ENCODE measurements at places on chromosomes 6 and 20. TPM values are rescaled to one million over a fixed set of nuclear protein-coding genes. Genes with fewer than 3 reads are reported as not detected.

GRCh38 chr6:79307321-79308036 is 73.0 kb upstream of the HMGN3 start:
- H3K27me3 ChIP-seq: no peaks in the 10 kb centered on the region
- H3K4me3 ChIP-seq: no peak overlapping the region
- H3K4me1 ChIP-seq: no peaks in the 10 kb centered on the region
- H3K27ac ChIP-seq: no peak overlapping the region
- DNase-seq: no peak
- H3K36me3 ChIP-seq: no peaks in the 10 kb centered on the region

- no peaks in the 10 kb centered on the region for H3K4me1 ChIP-seq
- no peak for DNase-seq
- H3K36me3 ChIP-seq: no peaks in the 10 kb centered on the region
- H3K27me3 ChIP-seq: no peaks in the 10 kb centered on the region
- H3K27ac ChIP-seq: no peak overlapping the region
- no peak overlapping the region for H3K4me3 ChIP-seq
Observed at GRCh38 chr6:53691667-53692133, 26.1 kb upstream of the KLHL31 start.

The CASS4 gene
- 2.2 TPM for total RNA-seq

DNA sequence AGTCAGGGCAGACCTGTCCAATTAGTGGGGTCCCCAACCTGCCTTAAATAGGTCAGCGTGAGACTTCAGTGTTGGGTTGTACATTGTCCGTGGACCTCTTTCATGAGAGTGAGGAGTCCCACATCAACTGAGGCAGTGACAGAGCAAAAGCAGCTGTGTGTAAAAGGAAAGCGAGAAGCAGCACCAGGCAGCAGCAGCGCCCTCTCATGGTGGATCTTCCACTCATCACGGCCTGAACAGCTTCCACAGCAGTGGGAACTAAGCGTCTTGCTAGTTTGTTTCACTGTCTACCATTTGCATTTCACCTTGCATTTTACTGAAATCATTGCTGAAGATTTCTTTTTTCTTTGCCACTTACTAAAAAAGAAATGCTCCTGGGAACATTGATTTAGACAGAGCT is 333.8 kb downstream of the PKHD1 start:
- no peaks in the 10 kb centered on the region for H3K4me1 ChIP-seq
- DNase-seq: no peak
- H3K27ac ChIP-seq: no peak overlapping the region

The TGM2 gene
- total RNA-seq: 15.2 TPM

DNA sequence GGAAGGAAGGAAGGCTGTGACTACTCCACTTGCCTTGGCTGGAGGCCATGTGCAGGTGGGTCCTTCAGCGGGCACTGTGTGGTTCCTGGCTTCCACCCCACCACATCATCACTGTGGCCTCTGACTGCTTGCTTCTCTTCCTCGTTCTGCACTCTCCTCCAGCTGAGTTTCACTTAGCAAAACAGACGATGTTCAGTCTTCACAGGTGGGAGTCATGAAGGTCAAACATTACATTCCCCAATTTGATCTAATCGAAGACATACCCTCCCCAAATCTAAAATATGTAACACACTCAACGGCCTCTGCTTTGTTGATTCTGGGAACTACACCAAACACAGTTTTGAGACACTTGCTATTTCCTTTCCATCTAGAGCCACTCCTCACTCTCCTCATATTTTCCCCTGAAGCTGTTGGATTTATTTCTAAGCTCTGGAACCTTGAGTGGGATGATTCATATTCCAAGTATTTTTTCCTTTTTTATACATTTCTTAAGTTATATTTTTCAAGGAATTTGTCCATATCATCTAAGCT is 132.5 kb upstream of the FOXA2 start:
- no peaks in the 10 kb centered on the region for H3K27me3 ChIP-seq
- H3K4me3 ChIP-seq: no peak overlapping the region
- no peaks in the 10 kb centered on the region for H3K4me1 ChIP-seq

The HAO1 gene
- total RNA-seq: not detected

The LY6G5B gene
- total RNA-seq: 8.5 TPM

The TINAG gene
- total RNA-seq: not detected

DNA sequence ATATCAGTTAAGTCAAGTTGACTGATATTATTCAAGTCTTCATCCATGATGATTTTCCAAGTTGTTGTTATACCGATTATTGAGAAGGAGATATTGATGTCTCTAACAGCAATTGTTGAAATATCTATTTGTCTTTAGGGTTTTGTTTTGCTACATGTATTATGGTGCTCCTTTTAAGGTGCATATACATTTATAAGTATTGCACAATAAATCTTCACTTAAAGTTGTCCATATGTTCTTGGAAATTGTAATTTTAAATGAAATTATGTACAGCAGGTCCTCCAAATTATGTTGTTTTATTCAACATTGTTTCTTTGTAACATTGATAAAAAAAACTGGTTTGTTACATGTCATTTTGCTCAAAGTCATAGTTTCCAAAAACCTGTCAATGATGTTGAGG is 650.7 kb upstream of the CITED2 start:
- H3K27me3 ChIP-seq: no peaks in the 10 kb centered on the region
- no peaks in the 10 kb centered on the region for H3K4me1 ChIP-seq
- H3K27ac ChIP-seq: no peak overlapping the region
- H3K4me3 ChIP-seq: no peak overlapping the region
- no peaks in the 10 kb centered on the region for H3K36me3 ChIP-seq

GRCh38 chr6:13441778-13442177 is 45.6 kb downstream of the GFOD1 start:
- H3K36me3 ChIP-seq: no peaks in the 10 kb centered on the region
- peaks cover 6% of the 10 kb centered on the region for H3K4me1 ChIP-seq

DNA sequence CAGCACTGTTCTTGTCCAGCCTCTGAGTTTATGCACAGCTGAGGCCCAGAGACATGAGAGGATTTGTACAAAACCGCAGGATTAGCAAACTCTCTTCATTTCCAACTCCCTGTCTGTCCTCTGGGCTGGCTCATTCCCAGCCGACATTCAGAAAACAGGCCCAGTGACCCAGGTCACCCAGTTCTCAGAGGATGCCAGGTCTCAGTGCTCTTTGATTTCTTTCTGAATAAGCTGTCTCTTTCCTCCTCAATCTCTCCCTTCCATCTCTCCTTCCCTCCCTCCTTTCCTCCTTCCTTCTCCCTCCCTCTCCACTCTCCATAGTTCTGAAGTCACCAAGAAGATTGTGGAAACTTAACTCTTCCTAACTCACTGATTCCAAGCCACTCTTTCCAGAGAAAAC is 372.7 kb upstream of the SULF2 start:
- DNase-seq: peak; percentile 65
- no peaks in the 10 kb centered on the region for H3K36me3 ChIP-seq
- no peaks in the 10 kb centered on the region for H3K27me3 ChIP-seq
- H3K4me3 ChIP-seq: no peak overlapping the region

DNA sequence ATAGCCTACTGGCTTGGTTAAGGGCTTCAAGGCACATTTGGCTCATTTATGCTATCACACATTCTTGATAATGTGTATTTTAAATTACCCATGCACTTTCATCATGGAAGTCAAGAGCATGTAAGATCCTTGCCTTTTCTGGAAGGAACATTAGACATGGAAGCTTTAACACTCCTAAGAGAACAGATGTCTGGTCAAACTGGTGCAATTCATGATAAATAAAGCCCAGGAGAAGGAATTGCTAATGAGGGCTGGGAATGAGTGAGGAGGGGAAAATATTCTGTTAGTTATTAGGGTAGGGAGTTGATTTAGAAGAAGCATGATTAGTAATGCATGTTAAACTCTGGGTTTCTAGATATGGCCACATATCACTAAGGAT is 688.6 kb upstream of the CITED2 start:
- H3K4me1 ChIP-seq: peaks cover 10% of the 10 kb centered on the region
- no peak overlapping the region for H3K4me3 ChIP-seq
- DNase-seq: no peak
- H3K36me3 ChIP-seq: no peaks in the 10 kb centered on the region
- peak overlapping the region; percentile 85 for H3K27ac ChIP-seq

DNA sequence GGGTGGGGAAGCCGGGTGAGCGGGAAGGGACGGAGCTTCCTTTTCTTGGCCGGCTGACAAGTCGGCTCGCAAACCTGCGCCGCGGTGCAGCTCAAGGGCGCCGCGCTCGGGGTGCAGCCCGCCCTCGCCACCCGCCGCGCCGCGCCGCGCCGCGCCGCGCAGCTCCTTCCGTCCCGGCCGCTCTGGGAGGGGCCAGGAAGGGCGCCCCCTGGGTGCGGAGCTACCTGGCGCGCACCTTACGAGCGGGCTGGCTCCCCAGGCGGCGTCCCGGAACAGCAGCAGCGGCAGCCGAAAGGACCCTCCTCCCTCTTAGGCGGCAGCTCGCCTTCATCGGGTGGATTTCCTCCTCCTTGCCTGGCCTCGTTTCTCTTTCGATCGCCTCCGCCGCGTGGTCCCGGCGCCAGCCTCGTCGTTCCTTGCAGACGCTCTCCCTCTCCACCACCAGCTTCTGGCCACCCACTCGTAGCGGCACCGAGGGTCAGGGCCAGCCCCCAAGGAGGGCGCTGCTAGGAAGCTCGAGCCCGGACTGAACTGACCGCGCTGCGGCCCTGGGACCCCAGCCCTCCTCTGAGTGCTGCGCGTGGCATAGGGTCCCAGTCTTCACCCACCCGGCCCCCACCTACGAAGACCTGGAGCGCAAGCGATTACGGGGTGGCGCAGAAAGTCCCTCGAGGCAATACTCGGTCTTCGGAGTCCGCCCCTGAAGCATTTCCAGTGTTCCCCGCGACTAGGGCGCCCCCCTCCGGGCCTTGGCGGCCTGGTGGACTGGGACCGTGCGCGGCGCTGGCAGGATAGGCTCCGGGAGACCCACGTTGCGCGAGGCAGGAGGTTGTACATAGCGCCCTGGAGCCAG is at the start of gene MAP3K5:
Gene MAP3K5 (minus strand): TSS at position 68 of the 853 bp plus-strand sequence. CDS start 320 bp downstream, outside the sequence.
- H3K27me3 ChIP-seq: no peaks in the 10 kb centered on the region
- DNase-seq: peak; percentile 87
- peak within 1 kb of the TSS; percentile 75 for H3K4me3 ChIP-seq
- no peaks in the 10 kb centered on the region for H3K36me3 ChIP-seq

GRCh38 chr6:134196568-134197193 is 121.2 kb downstream of the SGK1 start:
- no peaks in the 10 kb centered on the region for H3K36me3 ChIP-seq
- no peak overlapping the region for H3K27ac ChIP-seq
- no peak overlapping the region for H3K4me3 ChIP-seq
- H3K4me1 ChIP-seq: no peaks in the 10 kb centered on the region
- no peaks in the 10 kb centered on the region for H3K27me3 ChIP-seq

DNA sequence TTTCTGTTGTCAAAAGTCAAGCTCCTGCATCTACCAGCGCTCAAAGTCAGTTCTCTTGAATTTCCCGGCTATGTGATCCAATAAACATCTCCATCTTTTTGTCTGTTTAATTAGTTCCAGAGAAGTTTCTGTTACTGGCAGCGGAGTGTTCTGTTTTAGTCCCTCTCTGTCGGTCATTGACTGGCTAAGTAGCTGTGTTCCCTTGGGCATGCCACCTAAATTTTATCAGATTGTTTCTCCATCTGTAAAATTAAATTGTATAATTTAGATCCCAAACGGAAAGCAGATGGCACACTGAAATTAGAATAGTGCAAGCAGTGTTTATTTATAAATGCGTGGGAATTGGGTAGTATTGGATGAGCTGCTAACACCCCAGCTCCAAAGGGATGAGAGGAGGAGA is 29.7 kb upstream of the PRL start:
- no peaks in the 10 kb centered on the region for H3K4me1 ChIP-seq
- DNase-seq: no peak
- H3K4me3 ChIP-seq: no peak overlapping the region
- H3K27ac ChIP-seq: no peak overlapping the region

The WFDC5 gene
- total RNA-seq: not detected

- no peaks in the 10 kb centered on the region for H3K4me1 ChIP-seq
- no peaks in the 10 kb centered on the region for H3K36me3 ChIP-seq
- H3K4me3 ChIP-seq: no peak overlapping the region
- H3K27me3 ChIP-seq: no peaks in the 10 kb centered on the region
Observed at GRCh38 chr20:23565503-23566045, 2.7 kb downstream of the CST9L start.

DNA sequence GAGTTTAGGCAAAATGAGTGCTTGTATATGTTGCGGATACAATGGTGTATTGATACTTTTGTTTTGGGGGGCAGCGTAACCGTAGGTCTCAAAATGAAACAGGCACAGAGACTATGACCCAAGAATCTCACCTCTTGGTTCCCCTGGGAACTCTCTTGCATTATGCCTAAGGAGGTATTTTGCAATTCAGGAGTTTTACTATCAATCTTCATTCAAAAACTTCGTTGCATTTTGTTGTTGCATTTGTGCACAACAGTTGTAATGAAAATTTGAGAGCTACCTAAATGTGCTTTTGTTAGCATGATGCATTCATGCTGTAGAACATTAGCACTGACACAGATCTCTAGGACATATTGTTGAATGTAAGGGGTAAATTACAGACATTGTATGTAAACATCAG is 18.2 kb downstream of the VTA1 start:
- no peak for DNase-seq
- H3K4me1 ChIP-seq: no peaks in the 10 kb centered on the region
- no peak overlapping the region for H3K27ac ChIP-seq
- H3K4me3 ChIP-seq: no peak overlapping the region
- H3K36me3 ChIP-seq: peaks cover 4% of the 10 kb centered on the region
- H3K27me3 ChIP-seq: no peaks in the 10 kb centered on the region

- no peak overlapping the region for H3K27ac ChIP-seq
Observed at GRCh38 chr20:33825340-33826269, 14.5 kb downstream of the CHMP4B start.

DNA sequence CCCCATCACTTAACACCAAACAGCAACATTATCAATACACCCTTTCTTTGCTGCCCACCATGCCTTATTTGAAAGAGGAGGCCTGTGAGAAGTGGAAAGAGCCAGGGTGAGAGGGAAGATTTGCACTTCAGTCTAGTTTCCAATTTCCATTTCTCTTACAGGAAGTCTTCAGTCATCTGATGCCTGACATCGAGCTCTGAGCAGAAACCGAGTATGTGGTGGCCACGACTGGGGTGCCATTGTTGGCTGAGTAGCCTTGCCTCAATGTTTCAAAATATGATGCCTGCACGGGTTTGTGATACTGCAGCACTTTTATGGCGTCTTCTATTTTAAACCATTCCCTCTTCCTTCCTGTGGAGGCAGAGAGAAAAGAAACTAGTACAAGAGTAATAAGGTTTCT is 39.8 kb upstream of the SMIM29 start:
- DNase-seq: no peak
- H3K4me1 ChIP-seq: no peaks in the 10 kb centered on the region
- H3K27ac ChIP-seq: no peak overlapping the region
- H3K27me3 ChIP-seq: no peaks in the 10 kb centered on the region
- no peak overlapping the region for H3K4me3 ChIP-seq
- no peaks in the 10 kb centered on the region for H3K36me3 ChIP-seq
